ENCODE measurements at places on chromosomes 2 and 18. TPM values are rescaled to one million over a fixed set of nuclear protein-coding genes. Genes with fewer than 3 reads are reported as not detected.

The FIGN gene
- 1.2 TPM for total RNA-seq

The CHST9 gene
- 2.4 TPM for total RNA-seq

The RAX gene
- total RNA-seq, result not detected

The ATF2 gene
- 141 TPM for total RNA-seq

The SIX2 gene
- total RNA-seq, result 0.41 TPM

The SMAD4 gene
- total RNA-seq, result 63.2 TPM

The NT5C1B gene
- total RNA-seq, result not detected

The TNS1 gene
- total RNA-seq, result 3.7 TPM

DNA sequence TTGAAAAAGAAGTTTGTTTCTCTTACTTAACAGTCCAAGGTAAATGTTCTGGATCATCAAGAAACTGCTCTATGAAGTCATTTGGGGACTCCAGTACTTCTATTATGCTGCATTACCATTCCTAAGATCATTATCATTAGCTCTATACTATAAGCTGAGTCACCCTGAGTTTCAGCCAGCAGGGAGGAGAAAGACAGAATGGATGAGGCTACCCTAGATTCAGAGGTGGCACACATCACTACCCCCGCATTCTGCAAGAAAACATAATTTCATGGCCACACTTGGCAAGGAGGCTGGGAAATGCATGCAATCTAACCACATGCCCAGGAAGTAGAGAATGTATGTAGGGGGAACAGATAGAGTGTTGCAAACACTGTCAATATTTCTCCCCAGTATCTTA, 16.6 kb upstream of the LNPK start:
- DNase-seq, result no peak

GRCh38 chr2:98341241-98341640, 5.0 kb upstream of the CNGA3 start:
- no peak for DNase-seq

DNA sequence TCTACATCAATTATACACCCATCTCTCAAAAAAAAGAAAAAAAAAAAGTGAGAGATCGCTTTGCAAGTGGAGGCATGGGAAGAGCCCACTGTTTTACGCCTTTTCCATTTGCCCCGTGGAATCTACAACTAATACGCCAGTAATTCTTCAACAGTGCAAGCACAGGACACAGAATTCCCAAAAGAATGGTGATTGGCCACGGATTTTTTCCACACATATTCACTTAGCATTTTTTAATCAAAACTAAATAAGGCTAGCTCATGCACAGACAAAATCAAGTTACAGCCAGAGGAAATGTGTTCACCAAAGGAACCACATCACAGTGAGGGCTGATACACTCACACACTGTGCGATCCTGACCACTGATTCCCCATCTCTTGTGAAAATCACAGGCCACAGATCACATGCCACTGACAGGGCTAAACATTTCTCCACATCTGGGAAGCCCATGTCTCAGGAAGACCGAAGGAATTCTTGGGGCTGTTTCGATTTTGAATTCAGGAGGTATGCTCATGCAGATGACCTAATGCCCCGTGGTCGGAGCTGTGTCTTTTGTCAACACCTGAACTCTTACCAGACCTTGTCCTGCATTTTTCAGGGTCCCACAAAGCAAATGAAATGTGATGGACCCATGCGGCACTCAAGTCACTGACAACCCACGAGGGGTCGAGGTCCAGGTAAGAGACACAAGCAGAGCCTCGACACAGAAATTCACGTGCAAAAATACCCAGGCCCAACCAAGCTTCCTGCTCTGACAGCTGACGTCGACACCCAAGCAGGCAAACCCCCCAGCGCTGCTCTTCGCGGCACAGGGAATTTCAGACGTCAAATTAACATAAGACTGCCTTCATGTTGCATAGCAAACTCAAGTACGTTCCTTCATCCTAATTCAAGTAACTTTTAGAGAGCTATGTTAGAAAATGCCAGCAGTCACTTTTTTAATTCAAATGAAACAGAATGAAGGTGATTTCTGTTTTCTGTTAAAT, 69.6 kb downstream of the ZNF516 start:
- DNase-seq, result no peak

GRCh38 chr2:144572977-144573376, 53.1 kb upstream of the ZEB2 start:
- DNase-seq, result no peak

GRCh38 chr2:226904592-226904991, 68.7 kb downstream of the RHBDD1 start:
- DNase-seq, result no peak

- DNase-seq, result no peak
Measured at GRCh38 chr2:163711258-163711657, 24.6 kb downstream of the FIGN start.

GRCh38 chr2:65731476-65731875, 299.1 kb upstream of the SPRED2 start:
- no peak for DNase-seq

GRCh38 chr2:174752403-174753037, 11.8 kb downstream of the CHRNA1 start:
- DNase-seq, result no peak

- no peak for DNase-seq
Measured at GRCh38 chr2:98868548-98869271, 67.3 kb downstream of the CRACDL start.

GRCh38 chr2:134245340-134245984, 8.4 kb upstream of the MGAT5 start:
- DNase-seq, result no peak

GRCh38 chr2:217077831-217078407, 218.1 kb upstream of the TNP1 start:
- DNase-seq, result no peak

DNA sequence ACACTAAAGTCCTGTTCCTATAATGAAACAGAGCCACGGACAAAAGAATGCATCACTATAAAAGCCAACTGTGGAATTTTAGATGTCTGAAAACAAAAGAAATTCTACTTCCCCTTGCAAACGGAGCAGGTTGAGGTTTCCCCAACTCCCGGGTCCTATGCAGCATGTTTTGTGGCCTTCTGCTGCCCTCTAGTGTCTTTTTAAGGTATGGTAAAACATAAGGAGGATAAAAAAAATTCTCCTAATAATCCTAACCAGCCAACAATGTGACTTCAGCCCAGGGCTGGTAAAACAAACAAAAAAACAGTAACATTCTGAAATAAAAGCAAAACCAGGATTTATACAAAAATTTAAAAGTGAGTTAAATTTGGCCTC, 539.5 kb downstream of the NRXN1 start:
- peak; percentile 34 for DNase-seq

- DNase-seq, result no peak
Measured at GRCh38 chr2:217429981-217430500, 570.2 kb upstream of the TNP1 start.

GRCh38 chr2:8030573-8031303, 651.1 kb upstream of the ID2 start:
- no peak for DNase-seq

- DNase-seq, result no peak
Measured at GRCh38 chr18:49486134-49486533, 900 bp downstream of the C18orf32 start.

GRCh38 chr18:63016270-63016669, 300.9 kb downstream of the PHLPP1 start:
- DNase-seq, result peak; percentile 74

DNA sequence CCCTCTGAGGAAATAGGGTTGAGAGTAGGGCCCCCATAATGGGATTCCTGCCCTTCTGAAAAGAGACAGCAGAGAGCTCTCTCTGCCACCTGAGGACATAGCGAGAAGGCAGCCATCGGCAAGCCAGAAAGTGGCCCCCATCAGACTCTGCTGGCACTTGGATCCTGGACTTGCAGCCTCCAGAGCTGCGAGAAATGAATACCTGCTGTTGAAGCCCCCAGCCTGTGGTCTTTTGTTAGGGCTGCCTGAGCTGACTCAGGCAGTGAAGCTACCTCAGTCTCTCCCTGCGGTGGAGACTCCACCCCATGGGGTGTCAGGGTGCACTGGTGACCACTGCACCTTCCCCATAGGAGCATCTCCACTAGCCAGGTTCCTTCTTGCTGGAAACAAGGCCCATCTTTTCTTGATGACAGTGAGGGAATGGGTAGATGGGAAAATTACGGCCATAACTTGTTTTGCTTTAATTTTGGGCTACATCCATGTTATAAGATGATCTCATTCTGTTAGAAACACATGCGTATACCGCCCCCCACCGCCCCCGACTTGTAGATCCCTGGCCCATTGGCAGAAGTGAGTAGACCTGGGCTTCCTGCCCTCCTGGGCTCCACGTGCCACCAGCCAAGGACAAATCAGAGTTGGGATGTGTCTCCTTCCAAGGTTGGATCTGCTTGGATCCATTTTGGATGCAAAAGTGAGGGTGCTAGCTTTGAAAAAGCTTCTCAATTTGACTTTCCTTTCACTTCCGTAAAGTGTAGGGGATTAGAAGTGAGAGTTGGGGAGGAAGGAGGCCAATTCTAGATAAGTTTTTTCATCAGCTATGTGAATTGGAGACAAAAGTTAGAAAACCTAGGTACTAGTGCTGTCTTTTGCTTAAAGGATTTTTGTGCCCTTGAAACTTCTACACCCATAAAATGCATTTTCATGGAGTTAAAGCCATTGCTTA, 42.9 kb downstream of the NCK2 start:
- no peak for DNase-seq

DNA sequence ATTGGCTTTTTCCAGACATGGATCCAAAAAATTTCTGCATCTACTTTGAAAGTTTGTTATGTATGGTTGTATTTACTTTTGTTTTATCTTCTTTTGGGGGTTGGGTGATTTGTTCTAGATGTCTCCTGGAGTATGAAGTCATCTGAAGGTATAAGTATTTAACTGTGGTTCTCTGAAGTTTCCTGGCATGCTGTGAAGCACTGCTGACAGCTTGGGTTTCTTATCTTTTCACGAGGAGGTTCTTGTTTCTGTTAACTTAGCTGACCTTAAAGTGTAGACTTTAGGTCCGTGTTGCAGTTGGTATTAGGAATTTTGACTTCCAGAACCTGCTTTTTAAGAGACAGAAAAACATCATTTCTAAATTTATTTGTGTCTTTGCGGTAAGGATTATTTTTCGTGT, 15.9 kb downstream of the GLS start:
- DNase-seq, result no peak

GRCh38 chr2:120749506-120750431, 14.1 kb downstream of the GLI2 start:
- DNase-seq, result no peak

- DNase-seq, result no peak
Measured at GRCh38 chr2:129716781-129717559, 262.5 kb upstream of the RAB6C start.
